Right lung (tissue), 10 donors: ENCODE measurements at places on chromosomes 16 and 17. TPM values are rescaled to one million over a fixed set of nuclear protein-coding genes. Genes with fewer than 3 reads are reported as not detected.

Gene CCT6B
- 4.8 TPM for polyA plus RNA-seq

DNA sequence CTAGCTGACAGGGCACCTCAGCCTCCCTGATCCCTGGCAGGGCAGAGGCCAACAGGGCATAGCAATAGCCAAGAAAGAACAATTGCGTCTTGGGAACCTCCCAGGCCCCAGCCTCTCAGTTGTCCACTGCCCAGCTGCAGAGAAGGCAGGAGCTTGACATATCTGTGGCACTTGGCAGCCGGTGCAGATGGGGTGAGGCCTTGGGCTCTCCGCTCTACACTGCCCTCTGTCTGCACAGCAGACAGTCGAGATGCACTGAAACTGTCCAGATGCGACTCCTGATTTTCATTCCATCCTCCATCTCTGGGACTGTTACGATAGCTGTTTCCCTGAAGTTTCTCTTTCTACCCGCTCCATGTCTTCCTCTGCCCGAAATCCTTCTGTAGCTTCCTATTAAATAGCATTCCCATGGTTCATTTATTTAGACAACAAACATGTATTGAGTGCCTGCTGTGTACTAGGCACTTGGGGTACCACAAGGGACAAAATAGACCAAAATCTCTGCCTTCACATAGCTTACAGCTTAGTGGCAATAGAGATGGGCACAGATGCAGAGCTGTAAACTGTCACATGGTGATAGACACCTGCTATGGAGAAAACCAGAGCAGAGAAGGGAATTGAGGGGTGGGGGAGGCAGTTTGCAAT, 3.3 kb downstream of the POLR3E start:
- DNase-seq, result no peak

Gene VAT1L
- polyA plus RNA-seq, result 7.7 TPM

- no peak for DNase-seq
Measured at GRCh38 chr17:68089881-68090280, 54.3 kb downstream of the KPNA2 start.

Gene YBX2
- polyA plus RNA-seq, result 1.2 TPM

- DNase-seq, result no peak
Measured at GRCh38 chr17:7393613-7394451, 493 bp downstream of the PLSCR3 start.
